NCI-H1436 treated with DMSO at 0.1 percent for 48 hours (cell line): ENCODE measurements at places on chromosomes 1 and 21.

DNA sequence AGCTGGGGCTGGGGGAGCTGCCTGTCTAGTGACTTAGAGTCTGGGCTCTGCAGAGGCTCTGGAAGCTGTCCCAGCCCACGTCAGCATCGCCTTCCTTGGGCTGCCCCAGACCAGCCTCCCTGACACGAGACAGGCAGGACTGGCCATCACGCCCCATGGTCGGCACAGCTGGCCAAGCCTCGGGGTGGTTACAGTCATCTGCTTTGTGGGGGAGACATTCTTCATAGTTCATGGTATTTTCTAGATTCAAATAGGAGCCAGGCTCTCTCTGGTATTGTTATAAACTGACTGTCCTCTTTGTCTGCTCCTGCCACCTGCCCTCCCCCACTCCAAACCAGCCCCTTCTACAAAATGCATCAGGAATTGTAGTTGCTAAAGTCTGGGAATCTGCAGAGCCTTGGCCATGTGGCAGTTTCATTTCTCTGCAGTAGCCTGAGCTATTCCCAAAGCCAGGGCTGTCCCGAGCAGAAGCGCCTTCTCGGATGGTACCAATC, 29.4 kb downstream of the OLFML2B start:
- DNase-seq = no peak

GRCh38 chr21:36697851-36698384, 997 bp upstream of the SIM2 start:
- DNase-seq = no peak

GRCh38 chr21:32056791-32057190, 184.0 kb downstream of the HUNK start:
- DNase-seq = no peak

DNA sequence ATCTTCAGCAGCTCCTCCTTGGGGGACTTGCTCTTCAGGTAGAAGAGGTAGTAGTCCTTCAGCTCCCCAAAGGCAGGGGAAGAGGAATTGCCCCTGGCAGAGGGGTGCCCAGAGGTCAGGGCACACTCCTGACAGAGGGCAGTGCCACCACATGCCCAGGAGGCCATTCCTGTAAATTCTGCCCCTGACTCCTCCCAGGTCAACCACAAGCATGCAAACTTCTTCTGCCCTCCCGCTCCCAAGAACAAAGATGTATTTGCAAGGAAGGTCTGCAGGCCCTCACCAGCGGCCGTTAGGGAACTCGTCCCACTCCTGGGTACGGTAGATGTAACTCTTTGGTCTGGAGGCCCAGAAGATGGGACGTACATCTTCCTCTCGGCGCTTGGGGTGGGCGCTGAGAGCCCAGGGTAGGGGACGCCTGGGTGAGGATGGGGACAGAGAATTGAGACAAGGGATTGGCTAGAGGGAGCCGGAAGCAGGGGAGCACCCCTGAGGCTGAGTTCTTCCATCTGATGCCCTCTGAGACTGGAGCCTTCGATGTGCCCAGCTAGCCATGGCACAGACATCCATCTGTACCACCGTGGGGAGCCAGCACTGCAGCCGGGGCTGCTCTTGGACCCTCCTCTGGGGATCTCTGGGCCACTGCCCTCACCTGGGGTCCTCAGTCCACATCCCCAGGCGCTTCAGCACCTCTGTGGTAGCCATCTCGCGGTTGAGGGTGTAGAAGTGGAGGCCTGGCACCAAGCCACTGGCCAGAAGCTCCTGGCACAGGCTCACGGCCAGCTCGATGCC, 11.1 kb downstream of the MTHFR start:
- no peak for DNase-seq

- no peak for DNase-seq
Measured at GRCh38 chr1:94259635-94260289, 22.4 kb upstream of the ARHGAP29 start.

DNA sequence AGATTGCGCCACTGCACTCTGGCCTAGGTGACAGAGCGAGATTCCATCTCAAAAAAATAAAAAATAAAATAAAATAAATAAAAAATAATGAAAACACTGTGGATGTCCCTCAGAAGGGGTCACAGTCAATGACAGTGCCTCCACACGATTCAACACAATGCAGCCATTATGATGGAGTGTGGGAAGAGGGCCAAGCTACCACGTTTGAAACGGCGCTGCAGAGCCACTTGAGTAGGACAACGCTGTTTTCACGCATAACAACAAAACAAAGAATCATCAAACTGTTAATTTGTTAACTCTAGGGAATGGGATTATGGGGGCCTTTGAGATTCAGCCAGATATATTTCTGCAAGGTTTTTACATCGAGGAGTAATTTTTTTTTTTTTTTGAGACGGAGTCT, 36.5 kb downstream of the NKAIN1 start:
- DNase-seq = no peak

GRCh38 chr1:89087241-89087640, 22.2 kb upstream of the GBP1 start:
- DNase-seq = no peak

DNA sequence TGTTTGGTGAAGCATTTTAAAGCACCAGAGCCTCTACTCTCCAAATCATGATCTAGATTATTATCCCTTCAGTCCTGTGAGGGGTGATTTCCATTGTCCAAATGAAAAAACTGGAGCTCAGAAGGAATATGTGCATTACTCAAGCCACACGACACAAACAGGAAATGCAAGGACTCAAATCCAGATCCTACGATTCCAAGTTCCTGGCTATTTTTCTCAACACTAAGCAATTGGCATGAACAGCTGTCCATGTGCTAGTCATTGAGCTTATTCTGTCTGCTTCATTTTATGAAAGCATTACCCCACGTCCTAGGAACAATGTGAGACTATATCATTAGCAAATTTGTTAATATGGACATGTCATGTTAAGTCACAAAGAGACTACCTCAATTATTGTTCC, 273.1 kb upstream of the LYPLAL1 start:
- DNase-seq = no peak
